ENCODE measurements at places on chromosomes 12 and 14.

GRCh38 chr12:120658286-120659150 lies 18.1 kb downstream of the CABP1 start:
- DNase-seq: no peak

DNA sequence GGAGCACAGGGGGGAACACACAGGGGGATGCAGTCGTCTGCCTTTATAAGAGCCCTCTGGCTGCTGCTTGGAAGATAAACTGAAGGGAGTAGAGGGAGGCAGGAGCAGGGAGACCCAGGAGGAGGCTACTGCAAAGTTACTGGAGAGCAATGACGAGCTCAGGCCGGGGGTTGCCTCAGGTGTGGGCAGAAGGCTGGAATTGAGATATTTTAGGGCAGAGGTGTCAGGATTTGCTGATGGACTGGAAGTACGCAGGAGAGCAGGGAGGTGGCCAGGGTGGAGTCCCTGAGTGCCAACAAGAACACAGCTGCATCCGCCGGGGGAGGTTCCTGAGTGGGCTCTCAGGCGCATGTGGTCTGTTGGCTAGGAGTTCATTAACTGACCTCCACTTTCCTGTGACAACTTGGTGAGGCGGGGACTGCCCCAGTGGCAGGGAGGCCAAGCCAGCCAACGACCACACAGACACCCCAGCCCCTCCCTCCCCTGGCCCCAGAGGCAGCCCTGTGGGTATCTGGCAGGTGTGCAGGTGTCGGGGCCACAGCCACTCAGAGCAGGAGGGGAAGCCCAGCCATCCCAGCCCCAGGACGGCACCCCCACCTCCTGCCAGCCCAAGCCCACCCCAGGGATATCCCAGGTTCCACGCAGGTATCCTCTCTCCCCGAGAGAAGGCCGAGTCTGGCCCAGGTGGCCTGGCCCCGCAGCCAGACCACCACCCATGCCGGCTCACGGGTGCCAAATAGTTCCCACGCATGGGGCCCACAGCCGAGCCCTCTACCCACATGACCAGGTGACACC lies 85.4 kb downstream of the NCOR2 start:
- DNase-seq: no peak

GRCh38 chr12:81610955-81611889 lies 147.9 kb downstream of the PPFIA2 start:
- peak; percentile 49 for DNase-seq

GRCh38 chr12:49667325-49668090 lies 39.7 kb downstream of the FMNL3 start:
- DNase-seq: no peak

GRCh38 chr14:99889268-99889667 lies 96.1 kb downstream of the EML1 start:
- DNase-seq: no peak

GRCh38 chr14:86938320-86938719 lies 1054.7 kb downstream of the GALC start:
- DNase-seq: no peak

DNA sequence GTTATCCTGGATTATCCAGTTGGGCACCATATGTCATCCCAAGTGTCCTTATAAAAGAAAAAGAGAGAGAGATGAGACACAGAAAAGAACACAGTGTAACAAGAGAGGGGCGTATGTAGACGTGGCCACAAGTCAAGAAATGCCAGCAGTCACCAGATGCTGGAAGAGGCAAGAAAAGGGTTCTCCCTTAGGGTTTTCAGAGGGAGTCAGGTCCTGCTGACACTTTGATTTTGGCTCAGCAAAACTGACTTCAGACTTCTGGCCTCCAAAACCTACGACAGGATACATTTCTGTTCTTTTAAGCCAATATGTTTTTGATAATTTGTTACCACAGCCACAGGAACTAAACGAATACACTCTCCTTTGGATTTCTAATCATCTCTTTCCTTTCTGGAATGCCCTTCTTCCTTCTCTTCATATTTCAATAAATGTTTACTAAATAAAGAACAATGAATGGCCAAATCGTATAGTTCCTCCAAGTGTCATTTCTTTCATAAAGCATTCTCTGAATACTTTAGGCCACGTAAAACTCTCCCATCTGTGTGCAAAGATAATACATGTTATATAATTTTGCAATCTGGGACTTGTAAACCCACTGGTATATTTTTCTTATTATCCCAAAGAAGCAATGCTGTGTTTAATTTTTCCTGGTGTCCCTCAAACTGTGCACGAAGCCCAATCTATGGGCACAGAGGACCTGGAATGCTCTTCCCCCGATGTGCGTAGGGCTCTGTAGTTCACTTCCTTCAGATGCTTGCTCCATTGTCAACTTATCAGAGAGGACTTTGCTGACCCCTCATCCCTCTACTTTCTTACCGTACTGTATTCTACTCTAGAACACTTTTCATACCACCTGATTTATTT lies 303.6 kb downstream of the CEP128 start:
- peak; percentile 21 for DNase-seq

DNA sequence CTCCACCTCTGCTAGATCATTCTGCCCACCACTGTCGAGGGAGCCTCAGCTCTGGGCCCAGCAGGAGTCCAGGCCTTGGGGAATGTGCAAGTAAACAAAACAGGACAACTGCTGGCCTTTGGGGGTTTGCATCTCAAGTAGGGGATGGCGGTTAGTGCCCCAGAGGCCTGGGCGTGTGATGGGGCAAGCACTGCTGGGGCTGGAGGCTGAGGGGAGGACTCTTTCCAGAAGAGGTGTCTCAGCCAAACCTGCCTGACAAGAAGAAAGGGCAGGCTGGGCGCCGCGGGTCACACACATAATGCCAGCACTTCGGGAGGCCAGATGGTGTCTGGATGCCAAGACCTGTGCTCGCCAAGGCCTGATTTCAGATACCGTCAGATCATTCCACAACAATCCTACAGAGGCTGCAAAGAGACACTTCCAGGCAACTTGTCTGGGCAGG lies 8.6 kb upstream of the ALDH2 start:
- no peak for DNase-seq

- DNase-seq: no peak
These were observed 55.4 kb upstream of the CCDC198 start for GRCh38 chr14:57549016-57549564.

DNA sequence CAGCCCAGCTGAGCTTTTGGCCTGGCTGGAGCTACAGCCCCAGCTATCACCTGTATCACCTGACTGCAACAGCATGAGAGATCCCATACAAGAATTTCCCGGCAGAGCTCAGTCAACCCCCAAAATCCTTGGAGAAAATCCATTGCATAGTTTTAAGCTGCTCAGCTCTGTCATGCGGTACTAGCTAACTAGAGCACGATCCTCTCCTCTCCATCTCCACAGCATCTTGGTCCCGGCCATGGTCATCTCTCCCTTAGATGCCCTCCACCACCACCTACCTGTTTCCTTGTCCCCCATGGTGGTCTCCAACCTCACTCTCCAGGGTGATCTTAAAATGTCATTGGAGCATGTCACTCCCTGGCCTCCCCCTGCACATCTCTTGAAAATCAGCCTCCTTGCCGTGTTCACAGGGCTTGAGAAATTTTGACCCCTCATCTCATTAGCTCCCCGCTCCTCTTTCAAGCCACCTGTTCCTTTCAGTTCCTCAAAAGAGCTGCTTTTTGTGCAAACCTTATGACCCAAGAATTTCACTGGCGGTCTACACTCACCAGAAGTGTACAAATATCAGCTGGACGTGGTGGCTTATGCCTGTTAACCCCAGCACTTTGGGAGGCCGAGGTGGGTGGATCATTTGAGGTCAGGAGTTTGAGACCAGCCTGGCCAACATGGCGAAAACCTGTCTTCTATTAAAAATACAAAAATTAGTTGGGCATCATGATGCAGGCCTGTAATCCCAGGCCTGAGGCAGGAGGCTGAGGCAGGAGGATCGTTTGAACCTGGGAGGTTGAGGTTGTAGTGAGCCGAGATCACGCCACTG lies 8.1 kb upstream of the CLMN start:
- no peak for DNase-seq

GRCh38 chr12:12272869-12273268 lies 6.0 kb upstream of the LRP6 start:
- no peak for DNase-seq

GRCh38 chr12:68630050-68630449 lies 19.4 kb downstream of the RAP1B start:
- DNase-seq: no peak

GRCh38 chr12:12003609-12004008 lies 67.1 kb upstream of the BCL2L14 start:
- DNase-seq: no peak

Measured in D341Med (cell line).